ENCODE measurements at places on chromosomes 7 and 10.

DNA sequence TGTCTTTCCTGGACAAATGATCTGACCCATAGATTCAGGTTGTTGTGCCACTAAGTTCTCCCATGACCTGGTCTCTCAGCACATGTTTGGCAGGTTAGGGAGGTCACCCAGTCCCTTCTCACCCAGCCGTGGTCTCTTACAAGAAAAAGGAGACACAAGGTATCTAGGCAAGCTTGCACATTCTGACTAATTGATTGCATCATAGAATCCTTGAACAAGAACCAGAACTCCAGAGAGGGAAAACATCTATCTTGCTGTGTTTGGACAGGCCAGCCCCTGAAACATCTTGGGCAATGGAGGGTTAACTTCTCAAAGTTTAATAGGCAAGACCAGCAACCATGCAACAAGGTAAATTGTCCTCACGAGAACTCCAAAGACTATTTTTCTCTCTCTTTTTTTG is 8.5 kb upstream of the HK1 start:
- DNase-seq = no peak

GRCh38 chr10:34526186-34526585 is 288.9 kb downstream of the PARD3 start:
- no peak for DNase-seq

DNA sequence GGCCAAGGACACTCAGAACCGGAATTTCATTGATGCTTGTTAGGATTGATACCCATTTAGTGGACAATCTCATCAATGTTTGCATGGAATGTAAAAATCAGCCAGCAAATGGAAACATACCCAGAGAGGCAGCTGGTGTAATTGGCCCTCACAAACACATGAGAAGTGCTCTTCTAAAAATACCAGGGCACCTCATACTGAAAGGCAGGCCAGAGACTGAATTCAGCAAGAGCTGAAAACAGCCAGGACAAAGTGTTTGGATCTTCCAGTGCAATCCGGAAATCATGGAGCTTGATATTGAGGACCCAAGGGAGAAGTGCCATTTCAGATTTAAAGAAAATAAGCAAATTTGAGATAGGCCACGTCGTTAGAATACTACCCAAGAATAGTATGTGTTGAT is 498.6 kb downstream of the GALNT17 start:
- DNase-seq = no peak

GRCh38 chr10:31017534-31018355 is 13.9 kb downstream of the ZNF438 start:
- no peak for DNase-seq

- no peak for DNase-seq
These were observed 201.1 kb upstream of the HDAC9 start for GRCh38 chr7:18294411-18294810.

- DNase-seq = no peak
These were observed 4.3 kb upstream of the ADD3 start for GRCh38 chr10:110003524-110003885.
